Fibroblast of skin of left quadriceps (primary cell): ENCODE measurements at places on chromosomes 7 and 10.

DNA sequence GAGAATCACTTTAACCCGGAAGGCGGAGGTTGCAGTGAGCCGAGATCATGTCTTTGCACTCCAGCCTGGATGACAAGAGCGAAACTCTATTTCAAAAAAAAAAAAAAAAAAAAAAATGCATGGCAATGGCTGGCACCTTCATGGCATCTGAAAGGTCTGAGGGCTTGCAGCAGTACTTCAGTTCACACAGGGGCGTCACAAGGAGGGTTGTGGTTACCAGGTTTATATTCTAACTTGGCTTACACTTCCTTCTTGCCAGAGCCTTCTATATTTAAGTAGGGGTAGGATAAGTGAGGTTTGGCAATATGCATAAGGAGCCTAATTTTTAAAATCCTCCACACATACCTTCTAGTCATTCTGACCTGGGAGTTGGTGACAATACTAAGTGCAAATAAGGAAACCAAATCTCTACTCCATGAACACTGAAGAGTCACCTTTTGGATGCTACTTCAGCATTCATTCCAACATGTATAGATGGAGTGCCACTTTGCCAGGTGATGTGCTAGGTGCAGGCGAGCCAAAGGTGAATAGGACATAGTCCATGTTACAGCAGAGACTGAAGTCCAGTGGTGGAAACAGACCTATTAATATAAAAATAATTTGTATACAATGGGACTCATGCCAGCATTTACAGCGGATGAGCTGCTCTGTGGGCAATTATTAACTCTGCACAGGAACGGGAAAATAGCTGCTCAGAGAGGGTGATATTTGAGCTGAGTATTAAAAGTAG lies 57.8 kb upstream of the PDCD4 start:
- no peak for DNase-seq

DNA sequence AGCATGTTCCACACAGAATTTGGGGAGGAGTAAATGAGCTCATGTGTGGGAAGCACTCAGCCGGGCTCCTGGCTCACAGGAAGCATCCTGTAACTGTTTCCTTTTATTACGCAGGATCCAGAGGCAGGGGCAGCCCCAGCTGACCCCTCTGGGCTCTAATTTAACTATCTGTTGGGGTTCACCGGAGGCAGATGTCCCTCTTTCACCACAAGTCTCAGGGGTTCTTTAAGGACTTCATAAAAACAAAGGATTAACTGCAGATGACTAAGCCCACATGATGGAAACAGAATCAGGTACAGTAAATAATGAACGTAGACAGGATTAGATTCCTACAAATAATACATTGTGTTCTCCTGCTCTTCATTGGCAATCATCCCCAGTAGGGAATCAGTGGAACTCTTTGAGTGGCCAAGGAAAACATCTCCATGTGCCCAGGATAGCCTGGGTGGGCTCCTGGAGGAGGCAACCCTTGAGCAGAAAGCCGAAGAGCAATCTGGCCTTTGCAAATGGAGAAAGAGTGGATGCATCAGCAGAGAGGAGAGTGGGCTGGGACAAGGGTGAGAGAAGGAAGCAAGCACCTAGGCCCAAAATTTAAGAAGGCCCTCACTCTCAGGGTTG lies 24.6 kb downstream of the TBXAS1 start:
- DNase-seq, result no peak

DNA sequence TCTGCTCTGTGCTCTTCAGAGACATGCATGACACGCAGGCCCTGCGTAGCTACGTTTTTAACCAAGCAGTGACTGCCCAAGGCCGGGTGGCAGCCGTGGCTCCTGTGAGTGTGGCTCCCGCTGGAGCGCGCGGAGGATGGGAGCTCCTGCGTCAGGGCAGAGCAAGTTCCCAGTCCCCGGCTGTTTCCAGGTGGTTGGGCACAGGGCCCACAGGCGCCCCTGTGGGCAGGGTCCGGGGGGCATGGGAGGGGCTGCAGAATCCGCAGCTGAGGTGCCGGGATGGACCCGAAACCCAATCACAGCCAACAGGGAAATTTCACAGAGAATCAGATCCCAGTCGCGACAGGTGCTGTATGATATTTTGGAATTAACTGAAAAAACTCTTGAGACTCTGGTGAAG lies 9.8 kb downstream of the NKX6-2 start:
- no peak for DNase-seq

- DNase-seq, result no peak
Observed at GRCh38 chr7:28671526-28671925, 259.2 kb downstream of the CREB5 start.

DNA sequence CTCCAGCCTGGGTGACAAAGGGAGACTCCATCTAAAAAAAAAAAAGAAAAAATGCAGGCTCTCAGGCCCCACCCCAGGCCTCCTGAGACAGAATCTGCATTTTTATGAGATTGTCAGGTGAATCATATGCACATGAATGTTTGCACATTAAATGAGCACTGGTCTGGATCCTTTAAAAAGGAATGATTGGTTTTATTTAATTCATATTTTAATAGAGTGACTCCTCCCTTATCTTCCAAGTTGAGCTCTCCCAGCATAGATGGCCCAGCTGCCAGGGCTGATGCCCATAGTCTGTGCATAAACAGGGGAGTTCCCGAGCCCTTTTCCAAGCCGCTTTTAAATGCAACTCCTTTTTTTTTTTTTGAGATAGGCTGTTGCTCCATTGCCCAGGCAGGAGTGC lies 28.5 kb downstream of the CUX1 start:
- no peak for DNase-seq
